ENCODE measurements at places on chromosomes 16 and 17.
A peak's percentile ranks its signal among the peaks of the same experiment; 100 is the strongest.

GRCh38 chr16:20401066-20401465, 3.5 kb downstream of the PDILT start:
- no peak for DNase-seq

- no peak for DNase-seq
Observed at GRCh38 chr17:72357764-72358365, 237.0 kb downstream of the SOX9 start.

GRCh38 chr17:81097943-81098308, 63.0 kb downstream of the BAIAP2 start:
- no peak for DNase-seq

- no peak for DNase-seq
Observed at GRCh38 chr17:61397086-61397842, 2.4 kb upstream of the TBX2 start.

DNA sequence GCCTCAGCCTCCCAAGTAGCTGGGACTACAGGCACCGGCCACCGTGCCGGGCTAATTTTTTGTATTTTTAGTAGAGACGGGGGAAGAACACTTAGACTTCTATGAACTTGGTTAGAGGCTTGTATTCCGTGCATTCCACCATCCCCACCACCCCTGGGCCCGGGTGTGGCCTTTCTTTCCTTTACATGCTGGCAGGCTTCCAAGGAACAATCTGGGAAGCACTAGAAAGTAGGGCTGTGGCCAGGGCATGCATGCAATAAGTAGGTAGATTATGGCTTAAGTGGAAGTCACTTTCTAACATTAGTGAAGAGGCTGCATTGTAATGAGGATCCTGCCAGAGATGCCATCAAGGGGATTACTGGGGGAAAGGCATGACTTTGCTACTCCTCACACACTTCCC, 171.6 kb downstream of the SHISA6 start:
- DNase-seq = no peak

DNA sequence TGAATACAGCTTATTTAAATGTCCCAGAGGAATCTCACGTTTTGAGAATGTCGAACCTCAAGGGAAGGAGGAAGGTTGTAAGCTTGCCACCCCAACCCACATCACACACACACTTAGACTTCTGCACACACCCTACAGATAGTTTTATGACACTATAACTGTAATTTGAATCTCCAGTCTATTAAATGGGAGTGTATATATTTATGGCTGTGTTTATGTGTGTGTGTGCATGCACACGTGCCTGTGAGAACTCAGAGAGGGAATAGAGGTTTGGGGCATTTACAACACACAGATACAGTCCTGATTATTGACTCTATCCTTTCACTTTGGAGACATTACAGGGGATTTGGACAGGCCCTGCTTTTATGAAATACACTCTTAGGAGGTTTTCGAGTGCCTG, 171.5 kb upstream of the MAF start:
- DNase-seq = no peak

DNA sequence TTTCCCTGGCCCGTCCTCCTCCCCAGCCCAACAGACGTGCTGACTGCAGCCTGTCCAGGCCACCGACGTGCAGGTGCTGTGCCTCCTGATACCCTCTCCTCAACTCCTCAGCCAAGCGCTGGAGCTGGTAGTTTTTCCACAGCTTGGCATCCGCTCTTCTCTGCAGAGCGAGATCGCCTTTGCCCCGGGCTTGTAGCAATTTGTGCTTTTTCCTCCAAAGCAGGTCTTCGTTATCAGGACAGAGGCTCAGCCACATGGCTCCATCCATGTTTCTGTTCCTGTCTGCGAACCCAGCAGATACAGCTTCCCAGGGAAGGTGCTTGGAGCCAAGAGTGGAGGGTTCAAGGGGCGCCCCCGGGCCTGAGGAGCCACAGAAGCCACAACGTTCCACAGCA, 10.9 kb downstream of the CEP295NL start:
- DNase-seq = no peak

- no peak for DNase-seq
Observed at GRCh38 chr17:67051155-67051538, 6.8 kb downstream of the CACNG1 start.

DNA sequence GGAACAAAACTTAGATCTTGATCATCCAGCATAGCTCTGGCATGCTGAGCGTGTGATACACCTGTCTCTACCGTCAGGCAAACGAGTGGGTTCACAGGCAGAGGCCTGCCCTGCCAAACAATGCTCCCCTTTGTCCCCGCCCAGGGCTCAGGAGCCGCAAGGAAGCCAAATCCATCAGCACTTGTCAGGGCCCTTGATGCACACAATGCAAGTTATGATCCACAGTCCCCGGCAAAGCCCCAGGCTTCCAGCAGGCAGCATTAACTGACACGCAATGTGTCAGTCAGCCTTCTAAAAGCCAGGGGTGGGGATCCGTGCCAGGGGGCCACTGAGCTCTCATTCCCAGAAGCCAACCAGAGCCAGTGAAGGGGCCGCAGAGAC, 460.9 kb downstream of the SLC39A11 start:
- no peak for DNase-seq

GRCh38 chr16:82364690-82365089, 194.7 kb upstream of the MPHOSPH6 start:
- no peak for DNase-seq

DNA sequence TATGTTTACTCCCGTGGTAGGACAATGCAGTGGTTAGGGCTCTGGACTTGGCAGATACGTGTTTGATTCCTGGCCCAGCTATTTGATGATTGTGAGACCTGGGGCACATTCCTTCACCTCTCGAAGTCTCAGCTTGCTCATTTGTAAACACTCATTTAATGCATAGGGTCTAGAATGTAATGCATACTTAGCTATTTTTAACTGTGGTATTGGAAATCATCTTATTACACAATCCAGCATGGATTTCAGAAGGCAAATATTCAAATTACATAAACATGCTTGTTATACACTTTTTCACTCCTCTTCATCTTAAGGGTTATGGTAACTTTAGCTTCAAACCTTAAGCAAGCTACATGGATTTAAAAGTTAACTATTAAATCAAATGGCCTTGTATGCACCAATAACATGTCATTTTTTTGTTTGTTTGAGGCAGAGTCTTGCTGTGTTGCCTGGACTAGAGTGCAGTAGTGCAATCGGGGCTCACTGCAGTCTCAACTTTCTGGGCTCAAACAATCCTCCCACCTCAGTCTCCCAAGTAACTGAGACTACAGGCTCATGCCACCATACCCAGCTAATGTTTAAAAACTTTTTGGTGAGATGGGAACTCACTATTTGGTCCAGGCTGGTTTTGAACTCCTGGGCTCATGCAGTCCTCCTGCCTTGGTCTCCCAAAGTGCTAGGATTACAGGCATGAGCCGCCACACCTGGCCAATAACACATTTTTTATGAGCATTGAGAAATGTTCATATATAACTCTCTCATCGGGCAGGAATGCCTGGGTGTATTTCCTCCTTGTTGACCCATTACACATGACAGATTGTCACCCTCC, 52.5 kb downstream of the VAT1L start:
- no peak for DNase-seq

- no peak for DNase-seq
Observed at GRCh38 chr16:16983582-16983981, 487.2 kb downstream of the XYLT1 start.

- DNase-seq = no peak
Observed at GRCh38 chr17:74670329-74670728, 42.4 kb downstream of the CD300LF start.

GRCh38 chr16:56824331-56824730, 40.7 kb upstream of the SLC12A3 start:
- no peak for DNase-seq

- no peak for DNase-seq
Observed at GRCh38 chr17:12579288-12579687, 86.4 kb upstream of the MYOCD start.

GRCh38 chr17:12618557-12618956, 47.1 kb upstream of the MYOCD start:
- no peak for DNase-seq

- DNase-seq = no peak
Observed at GRCh38 chr16:7745276-7745675, 412.6 kb downstream of the RBFOX1 start.

GRCh38 chr17:72657467-72658317, 434.8 kb downstream of the SLC39A11 start:
- no peak for DNase-seq

DNA sequence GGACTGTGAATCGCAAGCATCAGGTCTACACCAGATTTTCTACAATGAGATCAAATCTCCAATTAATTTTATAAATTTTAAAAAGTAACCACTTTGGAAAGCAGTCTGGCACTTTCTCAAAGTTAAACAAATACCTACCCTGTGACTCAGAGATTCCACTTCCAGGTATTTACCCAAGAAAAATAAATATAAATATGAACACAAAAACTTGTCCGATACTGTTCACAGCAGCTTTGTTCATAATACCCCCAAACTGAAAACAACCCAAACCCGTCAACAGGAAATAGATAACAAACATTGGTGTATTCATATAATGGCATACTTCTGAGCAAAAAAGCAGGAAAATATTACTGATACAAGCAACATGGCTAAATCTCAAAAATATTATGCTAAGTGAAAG, 12.1 kb downstream of the ZDHHC7 start:
- no peak for DNase-seq

DNA sequence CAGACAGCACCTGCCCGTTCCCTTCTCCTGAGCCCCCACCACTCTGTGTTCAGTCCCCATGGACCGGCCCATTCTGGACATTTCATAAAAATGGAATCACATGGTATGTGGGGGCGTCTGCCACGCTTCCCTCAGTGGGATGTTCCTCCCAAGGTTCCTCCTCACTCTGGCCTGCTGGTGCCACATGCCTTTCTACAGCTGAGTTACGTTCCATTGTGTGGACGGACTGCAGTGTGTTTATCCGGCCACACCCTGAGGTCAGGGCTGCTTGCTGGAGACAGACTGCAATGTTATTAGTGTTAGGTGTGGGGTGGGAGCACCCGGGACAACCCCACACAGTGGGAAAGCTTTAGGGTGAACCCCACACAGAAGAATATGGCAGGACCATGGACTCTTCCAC, 5.9 kb upstream of the AATK start:
- DNase-seq = no peak

- peak; percentile 42 for DNase-seq
Observed at GRCh38 chr16:2339521-2340484, 725 bp downstream of the ABCA3 start.

GRCh38 chr17:1109606-1110540, 69.9 kb downstream of the ABR start:
- peak; percentile 34 for DNase-seq

DNA sequence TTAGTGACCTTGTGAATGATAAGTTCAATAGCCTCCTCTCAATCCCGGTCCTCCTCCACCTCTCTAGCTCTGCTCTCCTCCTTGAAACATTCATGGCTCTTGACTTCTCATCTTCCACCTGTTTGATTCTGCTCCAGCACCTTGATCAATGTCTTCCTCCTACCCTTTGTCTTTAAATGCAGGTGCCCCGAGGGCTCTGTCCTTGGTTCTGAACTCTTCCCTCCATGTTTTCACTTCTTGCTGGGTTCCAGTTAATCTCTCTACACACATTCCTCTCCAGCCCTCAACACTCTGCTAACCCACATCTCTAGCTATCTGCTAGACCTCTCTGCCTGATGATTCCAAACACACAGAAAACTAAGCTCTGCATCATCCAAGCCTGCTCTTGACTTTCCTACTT, 13.4 kb downstream of the CD300E start:
- no peak for DNase-seq

DNA sequence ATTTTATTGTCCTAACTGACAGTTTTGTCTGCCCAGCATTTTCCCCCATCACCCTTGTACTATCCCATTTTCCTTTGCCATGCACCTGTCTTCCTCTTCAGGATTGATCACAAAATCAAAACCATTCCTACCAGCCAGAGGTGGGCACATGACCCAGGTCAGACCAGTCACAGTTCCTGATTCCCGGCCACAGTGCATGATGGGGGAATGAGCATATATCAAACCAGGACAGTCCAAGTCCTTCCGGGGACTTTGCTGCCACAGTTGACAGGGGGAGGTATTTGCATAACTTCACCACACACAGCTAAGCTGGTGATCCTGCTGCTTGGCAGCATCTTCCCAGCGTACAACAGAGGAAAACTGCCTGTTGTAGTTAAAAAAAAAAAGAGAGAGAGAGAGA, 493.9 kb downstream of the WWOX start:
- no peak for DNase-seq

DNA sequence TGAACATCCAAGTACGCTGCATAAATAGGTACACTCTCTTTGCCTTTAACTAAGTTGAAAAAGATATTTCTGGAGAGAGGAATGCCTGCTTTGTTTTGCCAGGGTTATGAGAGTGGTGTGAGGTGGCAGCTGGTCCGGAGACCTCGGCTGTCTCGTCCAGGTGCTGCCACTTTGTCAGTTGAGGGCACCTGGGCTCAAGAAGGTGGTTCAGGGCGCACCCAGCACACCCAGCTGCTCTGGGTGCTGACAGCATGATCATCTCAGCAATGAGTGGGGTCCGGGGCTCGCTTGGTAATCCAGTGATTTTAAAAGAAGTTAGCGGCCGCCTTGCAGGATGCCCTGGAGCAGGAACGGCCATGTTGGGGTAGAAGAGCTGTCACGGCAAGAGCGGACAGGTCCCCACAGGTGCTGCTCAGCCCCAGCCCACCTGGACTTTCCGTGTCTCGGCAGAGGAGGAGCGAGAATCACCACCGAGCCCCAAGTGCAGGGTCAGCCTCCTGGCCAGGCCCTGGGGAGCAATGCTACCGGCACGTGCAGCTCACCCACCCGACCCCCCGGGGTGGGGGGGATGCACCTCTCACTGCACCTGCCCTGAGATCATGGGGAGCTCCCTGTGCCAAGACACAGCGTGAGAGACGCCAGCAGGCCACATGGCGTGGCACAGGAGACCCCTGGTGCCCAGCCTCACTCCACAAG, 67.4 kb upstream of the CHMP6 start:
- DNase-seq = no peak

DNA sequence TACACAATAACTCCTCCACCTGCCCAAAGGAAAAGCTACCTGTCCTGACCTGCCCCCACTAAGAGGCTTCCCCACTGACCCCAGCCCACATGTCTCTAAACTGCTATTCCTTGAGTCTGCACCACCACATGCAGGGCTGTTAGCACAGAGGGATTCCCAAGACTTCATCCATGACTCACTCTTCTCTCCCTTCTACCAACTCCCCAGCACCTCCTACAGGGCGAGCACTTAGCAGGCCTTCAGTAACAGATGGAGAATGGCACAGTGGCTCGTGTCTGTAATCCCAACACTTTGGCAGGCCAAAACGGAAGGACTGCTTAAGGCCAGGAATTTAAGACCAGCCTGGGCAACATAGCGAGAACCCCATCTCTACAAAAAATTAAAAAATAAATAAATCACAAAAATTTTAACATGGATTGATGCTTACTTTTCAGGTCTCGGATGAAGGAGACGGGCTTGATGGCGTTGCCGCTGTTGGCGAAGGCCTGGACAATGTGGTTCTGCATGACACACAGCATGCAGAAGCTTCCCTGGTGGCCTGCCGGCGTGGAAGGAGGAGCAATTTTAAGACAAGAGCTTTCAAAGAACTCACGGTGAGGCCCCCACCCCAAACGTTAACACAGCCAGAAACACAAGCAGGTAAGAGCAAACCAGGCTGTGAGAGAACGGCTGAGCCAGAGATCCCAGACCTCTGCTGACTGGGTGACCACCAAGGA, 12.0 kb downstream of the USP36 start:
- DNase-seq = peak; percentile 48

Data from HTR-8/SVneo (cell line).